Stimulated activated CD4-positive, alpha-beta T cell treated with anti-CD3 and anti-CD28 coated beads, Interleukin-12 subunit alpha, Interleukin-12 subunit beta, amount 100 ng/mL, for 24 hours (primary cell): ENCODE measurements at places on chromosomes 12 and 14.

- peak; percentile 36 for DNase-seq
Observed at GRCh38 chr12:67161322-67161918, 107.7 kb upstream of the CAND1 start.

- DNase-seq: no peak
Observed at GRCh38 chr12:95731519-95731958, 59.0 kb downstream of the NTN4 start.

- no peak for DNase-seq
Observed at GRCh38 chr12:26276709-26277108, 81.3 kb downstream of the SSPN start.

DNA sequence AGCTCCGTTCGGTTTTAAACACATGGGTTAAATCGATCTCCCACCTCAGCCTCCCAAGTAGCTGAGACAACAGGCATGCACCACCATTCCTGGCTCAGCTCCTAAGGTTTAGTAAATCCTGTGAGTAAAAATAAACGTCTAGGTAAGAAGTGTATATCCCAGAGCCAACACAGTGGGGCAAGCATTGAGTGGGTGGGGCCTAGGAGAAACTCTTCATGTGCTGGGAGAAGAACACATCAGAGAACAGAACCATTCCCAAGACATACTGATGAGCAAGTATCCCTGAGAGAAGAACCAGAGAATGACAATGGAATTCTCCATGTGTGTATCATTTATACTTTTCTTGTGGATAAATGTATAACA, 86.3 kb downstream of the SEC23A start:
- DNase-seq: no peak

GRCh38 chr14:29853272-29853671, 74.4 kb downstream of the PRKD1 start:
- no peak for DNase-seq

GRCh38 chr12:119666226-119666795, 1.6 kb upstream of the PRKAB1 start:
- DNase-seq: no peak

GRCh38 chr12:124032265-124032886, 59.4 kb downstream of the ZNF664 start:
- DNase-seq: no peak

DNA sequence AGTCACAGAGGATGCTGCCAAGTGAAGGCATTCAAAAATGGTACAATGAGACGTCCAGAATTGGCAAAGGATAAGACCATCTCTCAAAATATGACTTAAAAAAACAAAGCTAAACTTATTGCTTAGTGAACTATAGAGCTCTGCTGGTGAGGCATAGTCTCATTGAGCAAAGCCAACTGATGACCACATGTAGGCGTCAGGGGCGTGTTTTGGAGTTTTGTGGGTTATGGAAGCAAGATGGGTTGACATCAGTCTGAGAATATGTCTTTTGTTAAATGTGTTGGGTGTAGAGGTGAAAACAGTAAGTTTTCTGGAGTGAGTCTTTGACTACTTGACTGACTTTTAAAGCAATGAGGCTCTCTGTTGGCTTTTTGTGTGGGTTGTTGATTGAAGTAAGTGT, 47.2 kb downstream of the ATL1 start:
- DNase-seq: no peak

DNA sequence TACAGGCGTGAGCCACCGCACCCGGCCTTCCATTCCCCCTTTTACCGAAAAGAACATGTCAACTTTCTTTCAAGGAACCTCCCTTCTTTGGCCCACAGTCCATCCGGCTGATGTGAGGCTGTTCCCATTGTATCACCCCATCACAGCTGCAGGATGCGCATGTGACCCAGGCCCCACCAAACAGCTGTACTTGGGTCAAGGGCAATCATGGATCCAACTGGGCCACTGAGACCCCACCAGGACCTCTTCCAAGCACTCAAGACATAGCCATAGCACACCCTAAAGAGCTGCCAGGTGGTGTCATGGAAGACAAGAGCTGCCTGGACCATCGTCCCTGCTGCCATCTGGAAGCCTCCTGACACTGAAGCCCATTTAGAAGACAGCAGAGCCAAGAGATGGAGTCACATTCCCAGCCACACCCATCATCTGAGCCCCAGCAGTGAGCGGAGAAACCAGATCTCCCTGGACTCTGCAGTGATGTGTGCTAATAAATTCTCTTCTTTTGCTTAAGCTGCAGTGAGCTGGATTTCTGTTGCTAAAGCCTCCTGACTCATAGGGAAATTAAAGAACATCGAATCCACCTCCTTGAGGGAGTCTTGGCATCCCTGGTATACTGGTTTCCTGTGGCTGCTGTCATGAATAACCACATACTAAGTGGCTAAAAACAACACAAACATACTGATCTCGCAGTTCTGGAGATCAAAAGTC, 105.6 kb downstream of the KSR2 start:
- no peak for DNase-seq

DNA sequence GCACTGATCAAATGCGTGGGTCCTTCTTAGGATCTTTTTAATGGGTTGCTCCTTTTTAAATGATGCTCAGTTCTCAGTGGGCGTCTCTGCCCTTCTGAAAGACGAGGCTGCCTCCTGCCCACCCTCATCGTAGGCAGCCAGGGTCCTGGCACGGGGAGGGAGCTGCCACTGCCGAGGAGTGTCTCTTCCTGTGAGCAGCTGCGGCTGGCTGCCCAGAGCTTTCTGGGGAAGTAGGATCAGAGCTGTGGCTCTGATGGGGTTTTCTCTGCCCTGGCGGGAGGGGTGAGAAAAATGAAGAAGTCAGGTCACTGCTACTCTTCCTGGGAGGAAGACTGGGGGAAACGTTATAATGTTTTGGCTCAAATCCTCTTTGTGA, 31.1 kb upstream of the BEGAIN start:
- DNase-seq: no peak

GRCh38 chr12:57341275-57341990, 89.4 kb downstream of the R3HDM2 start:
- DNase-seq: no peak

GRCh38 chr12:97512696-97513095, 50.1 kb downstream of the RMST start:
- DNase-seq: no peak
